Glutamatergic neuron (in vitro differentiated cells): ENCODE measurements at places on chromosomes 11 and 22. TPM values are rescaled to one million over a fixed set of nuclear protein-coding genes. Genes with fewer than 3 reads are reported as not detected.

GRCh38 chr11:133865466-133865865, 20.2 kb upstream of the SPATA19 start:
- no peak overlapping the region for H3K27ac ChIP-seq
- DNase-seq = no peak
- H3K4me3 ChIP-seq = no peak overlapping the region
- no peaks in the 10 kb centered on the region for H3K4me1 ChIP-seq
- no peaks in the 10 kb centered on the region for H3K36me3 ChIP-seq

- H3K27ac ChIP-seq = no peak overlapping the region
- no peak for DNase-seq
- no peak overlapping the region for H3K4me3 ChIP-seq
- H3K36me3 ChIP-seq = peaks cover 7% of the 10 kb centered on the region
- H3K27me3 ChIP-seq = no peaks in the 10 kb centered on the region
Measured at GRCh38 chr11:68342459-68343158, 30.2 kb downstream of the LRP5 start.

GRCh38 chr11:92861634-92862033, 107.8 kb upstream of the MTNR1B start:
- H3K4me1 ChIP-seq = peaks cover 4% of the 10 kb centered on the region
- H3K27ac ChIP-seq = no peak overlapping the region
- H3K36me3 ChIP-seq = no peaks in the 10 kb centered on the region
- peaks cover 2% of the 10 kb centered on the region for H3K27me3 ChIP-seq
- DNase-seq = no peak
- no peak overlapping the region for H3K4me3 ChIP-seq

GRCh38 chr11:86477495-86478155, 102.9 kb downstream of the CCDC81 start:
- DNase-seq = no peak
- H3K4me1 ChIP-seq = no peaks in the 10 kb centered on the region
- no peaks in the 10 kb centered on the region for H3K36me3 ChIP-seq
- H3K4me3 ChIP-seq = no peak overlapping the region
- no peak overlapping the region for H3K27ac ChIP-seq
- peaks cover 5% of the 10 kb centered on the region for H3K27me3 ChIP-seq

DNA sequence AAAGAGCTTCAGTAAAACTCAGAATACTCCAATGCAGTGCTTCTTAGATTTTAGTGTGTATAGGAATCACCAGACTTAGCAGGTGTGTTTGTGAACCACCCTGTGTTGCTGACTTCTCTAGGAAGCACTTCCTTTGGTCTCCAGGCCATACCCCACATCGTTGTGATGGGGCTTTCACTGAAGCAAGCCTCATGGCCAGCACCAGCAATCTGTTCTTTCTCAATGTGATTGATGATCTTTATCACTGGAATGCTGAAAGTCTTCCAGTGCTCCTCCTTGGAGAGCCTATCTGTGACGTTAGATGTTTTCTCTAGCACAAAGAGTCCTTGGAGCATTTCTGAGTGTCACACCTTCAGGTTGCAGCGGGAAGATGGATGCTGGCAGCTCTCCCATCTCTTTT, 280.5 kb downstream of the DDX10 start:
- DNase-seq = no peak
- no peaks in the 10 kb centered on the region for H3K4me1 ChIP-seq
- H3K27ac ChIP-seq = no peak overlapping the region
- H3K36me3 ChIP-seq = peaks cover 20% of the 10 kb centered on the region
- no peak overlapping the region for H3K4me3 ChIP-seq
- H3K27me3 ChIP-seq = peaks cover 4% of the 10 kb centered on the region

DNA sequence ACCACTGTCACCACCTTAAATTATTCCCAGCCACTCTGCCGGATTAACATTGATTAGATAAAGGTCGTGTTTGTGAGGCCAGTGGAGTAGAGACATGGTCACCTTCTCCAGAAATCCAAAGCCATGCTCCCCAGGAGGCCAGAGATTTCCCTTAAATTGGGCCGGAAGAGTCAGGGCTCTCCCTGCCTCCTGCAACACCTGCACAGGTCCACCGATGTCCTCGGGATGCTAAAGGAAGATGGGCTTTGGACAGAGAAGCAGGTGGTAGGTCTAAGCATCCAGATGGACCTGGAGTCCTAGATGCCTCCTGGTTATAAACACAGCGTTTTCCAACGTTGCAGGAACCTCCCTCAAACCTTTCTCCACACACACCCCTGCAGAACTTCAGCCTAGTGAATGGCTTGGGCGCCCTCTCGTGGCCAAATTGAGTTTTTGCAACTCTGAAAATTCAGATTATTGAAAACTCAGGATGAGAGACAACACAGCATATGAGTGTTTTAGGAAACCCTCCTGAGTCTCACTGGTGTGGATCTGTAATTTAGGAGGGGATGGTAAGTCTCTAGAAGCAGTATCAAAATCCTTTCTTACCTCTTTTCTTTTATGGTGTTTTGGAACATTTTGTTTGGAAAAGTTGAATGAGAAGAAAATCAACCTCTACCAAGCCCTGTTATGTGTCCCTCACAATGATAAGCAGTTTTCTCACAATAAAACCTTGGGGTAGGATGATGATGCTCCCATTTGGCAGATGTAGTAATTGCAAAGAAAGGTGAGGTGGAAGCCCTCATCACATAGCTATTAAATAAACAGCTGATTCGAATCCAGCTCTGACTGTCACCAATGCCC, 109.6 kb downstream of the RRAS2 start:
- peaks cover 2% of the 10 kb centered on the region for H3K27me3 ChIP-seq
- no peak overlapping the region for H3K4me3 ChIP-seq
- peak; percentile 71 for DNase-seq
- H3K27ac ChIP-seq = no peak overlapping the region
- H3K36me3 ChIP-seq = no peaks in the 10 kb centered on the region

DNA sequence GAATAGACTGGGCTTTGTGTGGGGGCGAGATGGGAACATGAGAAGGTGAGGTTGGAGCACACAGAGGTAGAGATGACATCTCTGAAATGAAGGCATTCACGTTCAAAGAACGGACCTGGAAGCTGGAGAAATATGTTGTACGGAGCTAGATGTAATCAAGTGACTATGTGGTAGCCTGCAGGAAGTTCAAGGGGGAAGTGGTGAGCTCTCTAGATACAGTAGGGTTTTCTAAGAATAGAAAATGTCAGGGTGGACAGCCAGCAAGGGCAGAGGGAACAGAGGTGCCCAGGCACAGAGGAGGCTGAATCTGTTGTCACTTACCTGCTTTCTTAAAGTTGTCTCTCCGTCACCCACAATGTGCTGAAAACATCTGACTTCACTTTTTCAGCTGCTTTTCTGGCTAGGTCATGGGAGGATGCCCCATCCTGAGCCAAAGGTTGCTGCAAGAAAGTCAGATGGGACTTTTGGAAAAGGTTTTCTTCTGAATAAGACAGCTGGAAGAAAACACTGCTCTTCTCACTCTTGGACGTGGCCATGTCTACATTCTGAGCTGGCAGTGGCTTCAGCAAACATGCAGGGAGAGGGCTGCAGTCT, 171.5 kb upstream of the B3GAT1 start:
- no peak overlapping the region for H3K4me3 ChIP-seq
- no peaks in the 10 kb centered on the region for H3K27me3 ChIP-seq
- DNase-seq = no peak
- no peak overlapping the region for H3K27ac ChIP-seq

GRCh38 chr11:94749369-94749768, 18.8 kb upstream of the AMOTL1 start:
- H3K27me3 ChIP-seq = peaks cover 3% of the 10 kb centered on the region
- no peaks in the 10 kb centered on the region for H3K36me3 ChIP-seq
- no peak overlapping the region for H3K4me3 ChIP-seq
- no peak for DNase-seq

- no peak for DNase-seq
- no peak overlapping the region for H3K27ac ChIP-seq
- H3K27me3 ChIP-seq = peaks cover 3% of the 10 kb centered on the region
- no peak overlapping the region for H3K4me3 ChIP-seq
Measured at GRCh38 chr22:46443850-46444389, 93.5 kb downstream of the CELSR1 start.

Gene PTS
- 47.7 TPM for total RNA-seq

Gene GNG3
- 266 TPM for total RNA-seq

Gene CCDC89
- not detected for total RNA-seq

Gene MPPED2
- 11.0 TPM for total RNA-seq

Gene SCGB1C1
- not detected for total RNA-seq

Gene OR52A1
- total RNA-seq = not detected
